ENCODE measurements at places on chromosomes 6 and 20.

- DNase-seq: no peak
Measured at GRCh38 chr20:45611054-45611453, 18.5 kb upstream of the WFDC10A start.

DNA sequence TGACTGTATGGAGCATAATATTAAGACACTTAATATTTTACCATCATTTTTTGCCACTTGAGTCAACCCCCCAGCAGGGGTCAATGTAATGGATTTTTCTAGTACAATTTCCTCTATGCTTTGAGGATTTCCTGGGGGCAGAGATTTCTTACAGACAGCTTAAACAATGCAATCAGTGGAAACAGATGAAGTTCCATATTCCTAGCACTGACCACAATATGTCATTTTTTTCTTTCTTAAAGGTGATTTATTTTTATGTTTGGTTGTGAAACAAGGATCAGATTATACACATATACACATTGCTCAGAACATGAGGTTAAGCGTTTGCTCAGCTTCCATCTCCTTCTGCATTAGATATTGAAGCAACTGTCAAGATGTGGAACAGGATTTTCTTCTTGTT, 82.0 kb upstream of the ID4 start:
- DNase-seq: no peak

- DNase-seq: peak; percentile 53
Measured at GRCh38 chr20:31861385-31862156, 8.8 kb downstream of the DUSP15 start.

GRCh38 chr6:9361749-9362148, 926.4 kb upstream of the SLC35B3 start:
- no peak for DNase-seq

Data from NCI-H774 (cell line).